ENCODE measurements at places on chromosomes 12 and 14. TPM values are rescaled to one million over a fixed set of nuclear protein-coding genes. Genes with fewer than 3 reads are reported as not detected.
A peak's percentile ranks its signal among the peaks of the same experiment; 100 is the strongest.

- DNase-seq = no peak
Measured at GRCh38 chr12:21456291-21456780, 18.9 kb downstream of the PYROXD1 start.

The FBLN5 gene
- 83.2 TPM for total RNA-seq

DNA sequence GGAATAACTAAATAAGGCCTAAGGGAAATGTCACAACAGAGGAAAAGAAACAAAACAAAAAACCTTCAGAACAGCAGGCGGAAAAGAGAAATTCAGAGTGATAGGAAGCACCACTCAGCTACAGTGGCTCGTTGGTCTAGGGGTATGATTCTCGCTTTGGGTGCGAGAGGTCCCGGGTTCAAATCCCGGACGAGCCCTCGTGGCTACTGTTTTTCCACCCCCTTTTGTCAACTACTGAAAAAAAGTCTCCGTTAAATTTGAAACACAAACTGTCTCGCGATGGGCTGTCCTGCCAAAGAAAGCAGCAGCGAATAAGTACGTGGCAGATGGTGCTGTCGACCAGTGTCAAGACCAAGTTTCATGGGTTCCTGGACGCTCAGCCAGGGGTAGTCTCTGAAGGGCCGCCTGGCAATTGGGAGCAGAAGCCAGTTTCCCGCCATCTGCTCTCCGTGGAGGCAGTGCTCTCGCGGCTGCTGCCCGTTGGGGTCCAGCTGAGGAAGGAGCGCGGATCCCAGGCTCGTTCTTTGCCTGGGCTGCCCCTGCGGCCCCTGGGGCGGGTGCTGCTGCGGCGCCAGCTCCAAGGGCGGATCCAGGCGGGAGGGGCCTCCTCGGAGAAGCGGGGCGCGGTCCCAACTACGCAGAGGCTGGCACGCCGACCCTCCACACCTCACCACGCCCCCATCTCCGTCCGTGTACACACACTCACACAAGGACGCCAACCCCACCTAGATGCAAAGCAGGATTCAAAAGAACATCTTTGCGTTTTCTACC, at the start of gene RNASE4:
TSS of gene RNASE4 (plus strand) at position 670 of the 771 bp plus-strand sequence. CDS start 14,812 bp downstream, outside the sequence.
- DNase-seq = peak; percentile 85

The TAS2R46 gene
- total RNA-seq = 3.2 TPM

The ENDOU gene
- total RNA-seq = 1.0 TPM

The GSC gene
- total RNA-seq = 8.3 TPM

The SRRM4 gene
- not detected for total RNA-seq

- no peak for DNase-seq
Measured at GRCh38 chr14:60488175-60488574, 2.3 kb upstream of the C14orf39 start.

DNA sequence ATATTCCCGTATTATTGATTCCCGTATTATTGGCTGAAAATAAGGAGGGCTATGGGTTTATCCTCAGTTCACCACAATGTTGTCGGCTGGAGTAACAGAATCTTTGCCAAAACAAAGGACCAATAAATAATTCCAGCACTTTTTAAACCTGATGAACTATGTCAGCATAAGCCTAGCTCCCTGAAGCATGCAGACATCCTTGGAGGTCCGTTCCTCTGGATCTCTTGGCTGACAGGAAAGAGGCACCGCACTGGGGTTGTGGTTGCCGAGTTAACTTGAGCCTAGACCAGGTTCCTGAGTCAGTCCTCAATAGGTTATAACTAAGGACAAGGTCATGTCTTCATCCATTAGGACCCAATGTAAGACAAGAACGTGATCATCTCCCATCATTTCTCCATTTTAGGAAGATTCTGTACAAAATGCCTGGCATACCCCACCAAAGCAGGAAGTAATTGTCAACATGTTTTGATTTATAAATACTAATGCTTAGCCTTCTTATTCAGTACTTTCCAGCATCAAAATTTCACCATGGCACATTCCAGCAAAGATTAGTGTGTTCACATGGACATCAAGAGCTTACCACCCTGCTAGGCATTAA, 36.6 kb downstream of the NID2 start:
- no peak for DNase-seq

The CLEC9A gene
- total RNA-seq = not detected

The KLHDC1 gene
- total RNA-seq = 11.8 TPM

All from breast epithelium (tissue), 4 donors.